Stimulated activated CD8-positive, alpha-beta memory T cell treated with anti-CD3 and anti-CD28 coated beads, Interleukin-2, amount 100 ng/mL, for 48 hours (primary cell): ENCODE measurements at places on chromosomes 11 and 22.
A peak's percentile ranks its signal among the peaks of the same experiment; 100 is the strongest.

- no peak for DNase-seq
Observed at GRCh38 chr11:120932305-120932915, 91.5 kb upstream of the TBCEL start.

DNA sequence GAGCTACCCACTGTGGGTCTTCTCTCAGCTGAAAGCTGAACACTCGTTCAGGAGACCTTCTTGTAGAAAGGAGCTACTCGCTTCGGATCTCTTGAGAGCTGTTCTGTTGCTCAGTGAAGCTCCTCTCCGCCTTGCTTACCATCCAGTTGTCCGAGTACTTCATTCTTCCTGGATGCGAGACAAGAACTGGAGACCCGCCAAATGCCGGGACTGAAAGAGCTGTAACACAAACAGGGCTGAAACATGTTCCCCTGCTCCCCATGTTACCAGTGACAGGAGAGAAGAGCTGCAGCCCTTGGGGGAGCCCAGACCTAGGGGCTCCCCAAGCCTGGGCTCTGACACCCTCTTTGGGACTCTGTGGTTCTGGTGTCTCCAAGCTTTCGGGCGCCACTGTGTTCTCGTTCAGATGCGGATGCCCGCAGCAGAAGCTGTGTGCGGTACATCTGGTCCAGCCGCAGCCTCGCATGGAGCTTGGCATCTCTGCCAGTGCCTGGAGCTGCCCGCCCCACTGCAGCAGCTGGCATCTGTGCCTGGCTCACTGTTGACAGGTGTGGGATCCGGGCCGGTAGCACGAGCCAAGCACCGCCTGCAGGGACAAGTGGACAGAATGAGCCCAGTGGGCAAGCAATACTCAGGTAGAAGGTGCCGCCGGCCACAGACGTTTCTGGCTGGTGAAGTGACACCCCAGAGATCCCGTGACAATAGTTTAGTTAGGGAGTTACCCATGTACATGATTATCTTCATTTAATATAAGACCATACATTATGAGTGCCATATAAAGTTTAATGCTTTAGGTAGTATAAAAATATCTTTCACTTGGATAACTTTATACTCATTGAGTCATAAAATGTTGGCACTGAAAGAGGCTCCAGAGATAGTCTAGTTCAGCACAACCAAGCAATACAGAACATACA, 49.1 kb downstream of the EMSY start:
- DNase-seq: no peak

GRCh38 chr11:67060111-67060522, 3.5 kb downstream of the RHOD start:
- no peak for DNase-seq

DNA sequence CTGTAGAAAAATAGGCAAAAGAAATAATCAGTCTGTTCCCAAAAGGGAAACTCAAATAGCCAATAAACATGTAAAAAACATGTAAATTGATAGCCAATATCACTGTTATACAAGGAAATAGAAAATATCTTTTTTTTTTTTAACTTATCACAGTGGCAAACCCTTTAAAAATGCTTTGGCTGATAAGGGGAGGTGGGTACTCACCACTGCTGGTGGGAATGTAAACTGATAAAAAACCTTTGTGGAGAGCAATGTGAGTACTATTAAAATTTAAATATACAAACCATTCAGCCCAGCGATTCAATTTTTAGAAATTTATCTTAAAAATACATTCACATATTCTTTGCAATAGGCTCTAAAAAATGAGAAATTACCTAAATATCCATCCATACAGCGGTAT, 3.6 kb downstream of the RPUSD4 start:
- no peak for DNase-seq

GRCh38 chr11:46845740-46846509, at the start of gene CKAP5:
Gene CKAP5, minus strand, starts transcription at chr11:46846280. Its CDS starts 25,049 bp downstream, at chr11:46821231.
- DNase-seq: peak; percentile 84

DNA sequence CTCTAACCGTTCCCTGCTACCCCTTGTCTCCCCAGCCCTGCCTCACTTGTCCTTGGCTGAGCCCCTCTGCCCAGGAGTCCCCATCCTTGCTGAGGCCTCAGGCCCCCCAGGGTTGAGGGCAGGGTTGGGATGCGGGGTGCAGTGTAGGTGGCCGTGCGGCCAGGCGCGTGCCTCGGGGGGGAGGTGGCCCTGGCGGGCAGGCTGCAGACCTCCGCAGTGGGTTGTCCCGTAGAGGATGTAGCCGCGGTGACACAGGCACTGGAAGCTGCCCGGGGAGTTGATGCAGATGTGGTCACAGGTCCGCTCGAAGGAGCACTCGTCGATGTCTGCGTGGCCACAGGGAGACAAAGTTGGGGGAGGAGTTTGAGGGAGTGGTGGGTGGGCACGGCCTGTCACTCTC, 41.9 kb upstream of the TTLL12 start:
- no peak for DNase-seq

DNA sequence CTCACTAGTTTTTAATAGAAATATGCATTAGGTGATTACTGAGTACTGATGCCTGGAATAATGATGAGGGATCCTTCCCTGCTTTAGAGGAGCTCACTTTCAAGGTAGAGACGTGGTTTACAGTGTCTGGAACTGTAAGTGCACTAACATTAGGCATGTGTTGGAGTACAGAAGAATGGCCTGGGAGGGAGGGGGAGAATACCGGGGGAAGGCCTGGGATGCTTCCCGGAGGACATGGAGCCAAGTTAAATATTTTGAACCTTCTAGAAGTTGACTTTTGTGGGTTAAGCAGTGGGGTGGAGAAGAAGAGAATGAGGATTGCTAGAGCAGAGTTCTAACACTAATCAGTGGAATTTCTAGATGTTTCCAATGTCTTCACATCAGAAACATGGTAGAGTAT, 261.6 kb downstream of the NELL1 start:
- DNase-seq: no peak

GRCh38 chr11:34030382-34030781, 21.1 kb upstream of the CAPRIN1 start:
- no peak for DNase-seq

DNA sequence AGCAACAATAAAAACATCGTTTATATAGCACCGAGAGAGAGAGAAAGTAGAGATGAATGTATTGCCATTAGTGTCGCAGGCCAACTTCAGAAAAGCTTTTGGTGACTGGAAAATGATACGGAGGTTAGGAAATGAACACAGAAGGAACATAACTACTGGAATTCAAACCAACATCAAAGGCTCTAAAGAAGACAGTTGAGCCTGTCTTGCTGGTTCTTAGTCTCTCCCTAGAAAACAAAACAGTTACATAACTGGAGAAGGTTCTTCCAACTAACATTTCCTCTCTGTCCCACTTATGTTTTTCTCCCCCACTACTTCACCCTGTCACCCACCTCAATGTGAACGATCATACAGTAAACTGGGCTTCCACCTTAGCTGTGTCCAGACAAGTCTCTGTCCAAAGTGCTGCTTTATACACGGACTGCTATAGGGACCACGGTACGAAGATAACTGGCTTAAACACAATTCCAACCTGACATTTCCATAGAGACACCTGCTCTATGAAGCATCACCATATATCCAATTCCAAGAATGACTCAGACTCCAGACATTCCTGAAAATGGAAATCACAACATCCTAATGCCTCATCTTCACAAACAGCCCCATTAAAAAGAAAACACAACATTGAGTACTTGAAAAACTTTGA, 85.2 kb upstream of the ARHGAP32 start:
- no peak for DNase-seq

GRCh38 chr11:1845561-1846452, 7.0 kb downstream of the TNNI2 start:
- DNase-seq: no peak

- no peak for DNase-seq
Observed at GRCh38 chr22:37741312-37741795, 44.5 kb downstream of the TRIOBP start.

GRCh38 chr11:118691926-118692830, 12.7 kb upstream of the TREH start:
- peak; percentile 46 for DNase-seq

GRCh38 chr11:61486779-61487178, 21.8 kb upstream of the LRRC10B start:
- DNase-seq: no peak

GRCh38 chr11:43573233-43573632, 107.3 kb upstream of the HSD17B12 start:
- no peak for DNase-seq

- DNase-seq: no peak
Observed at GRCh38 chr11:10551290-10551592, 10.3 kb upstream of the RNF141 start.

DNA sequence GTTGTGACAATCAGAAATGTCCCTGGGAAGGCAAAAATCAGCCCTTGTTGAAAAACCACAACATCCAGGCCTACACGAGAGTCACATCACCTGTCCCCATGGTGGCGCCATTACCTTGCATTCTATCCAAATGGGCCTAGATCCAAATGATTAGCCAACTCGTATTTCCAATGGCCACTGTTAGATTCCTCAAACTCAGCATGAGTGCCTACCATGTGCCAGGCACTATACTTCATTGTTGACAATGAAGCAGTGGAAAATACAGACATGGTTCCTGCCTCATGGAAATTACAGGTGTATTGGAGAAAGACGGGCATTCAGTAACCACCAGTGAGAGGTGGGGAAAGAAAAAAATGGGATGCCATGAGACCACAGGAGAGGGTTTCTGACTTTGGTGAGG, 29.8 kb upstream of the CREB3L1 start:
- DNase-seq: no peak

DNA sequence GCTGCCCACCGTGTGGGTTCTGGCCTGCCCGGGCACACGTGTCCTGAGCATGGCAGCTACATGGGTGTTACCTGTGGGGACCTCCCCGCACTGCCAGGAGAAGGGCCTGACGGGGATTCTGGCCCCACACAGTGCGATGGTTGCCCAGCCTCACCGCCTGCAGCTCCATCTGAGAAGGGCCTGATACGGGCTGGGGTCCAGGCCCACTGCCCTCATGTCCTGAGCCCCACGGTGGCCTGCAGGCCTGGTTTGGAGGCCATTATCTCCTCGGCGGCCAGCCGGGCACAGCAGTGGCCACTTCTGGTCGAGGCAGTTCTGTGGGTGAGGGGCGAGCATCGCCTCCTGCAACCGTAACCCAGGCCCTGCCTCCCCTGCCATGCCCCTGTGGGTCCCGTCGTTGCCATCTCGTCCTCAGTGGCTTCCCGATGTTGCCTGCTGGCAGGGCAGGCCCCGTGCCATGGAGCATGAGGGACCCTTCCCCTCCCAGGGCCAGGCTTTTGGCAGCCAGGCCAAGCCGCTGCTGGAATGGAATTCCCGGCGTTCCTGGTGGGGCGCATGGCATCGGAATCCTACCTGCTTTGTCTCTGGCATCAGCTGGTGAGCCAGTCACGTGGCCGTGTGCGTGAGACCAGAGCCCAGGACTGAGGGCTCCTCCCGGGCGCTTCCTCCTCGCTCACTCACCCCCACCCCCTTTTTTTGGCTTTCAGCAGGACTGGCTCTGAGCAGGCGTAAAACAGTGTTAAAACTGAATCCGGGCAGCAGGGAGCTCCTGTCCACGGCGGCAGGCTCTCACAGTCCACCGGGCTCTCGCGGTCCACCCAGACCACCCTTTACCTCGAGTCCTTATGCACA, 71.9 kb upstream of the PPARA start:
- DNase-seq: no peak

- DNase-seq: peak; percentile 29
Observed at GRCh38 chr22:24803064-24803542, 2.9 kb upstream of the SGSM1 start.

- no peak for DNase-seq
Observed at GRCh38 chr11:95680169-95680929, 109.2 kb downstream of the FAM76B start.

DNA sequence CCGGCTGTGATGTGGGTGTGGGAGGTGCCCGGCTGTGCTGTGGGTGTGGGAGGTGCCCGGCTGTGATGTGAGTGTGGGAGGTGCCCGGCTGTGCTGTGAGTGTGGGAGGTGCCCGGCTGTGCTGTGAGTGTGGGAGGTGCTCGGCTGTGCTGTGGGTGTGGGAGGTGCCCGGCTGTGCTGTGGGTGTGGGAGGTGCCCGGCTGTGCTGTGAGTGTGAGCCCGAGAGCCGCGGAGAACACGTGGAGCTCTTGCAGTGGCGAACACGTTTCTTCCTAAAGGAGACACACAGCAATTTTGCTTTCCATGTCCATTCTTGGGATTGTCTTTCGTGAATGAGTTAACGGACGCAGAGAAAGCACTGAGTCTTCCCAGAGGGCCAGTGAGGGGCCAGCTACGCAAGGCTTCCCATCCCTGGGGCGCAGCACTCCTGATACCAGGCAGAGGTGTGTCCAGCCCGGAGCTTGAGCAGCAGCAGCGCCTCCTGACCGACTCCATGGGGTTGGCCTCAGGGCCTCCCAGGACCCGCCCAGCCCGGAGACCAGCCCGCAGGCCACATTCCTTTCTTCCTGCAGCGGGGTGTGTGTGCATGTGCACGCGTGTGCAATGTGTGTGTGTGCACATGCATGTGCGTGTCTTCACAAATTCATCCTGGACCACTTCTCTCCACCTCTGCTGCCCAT, 245.0 kb upstream of the B3GAT1 start:
- DNase-seq: no peak

DNA sequence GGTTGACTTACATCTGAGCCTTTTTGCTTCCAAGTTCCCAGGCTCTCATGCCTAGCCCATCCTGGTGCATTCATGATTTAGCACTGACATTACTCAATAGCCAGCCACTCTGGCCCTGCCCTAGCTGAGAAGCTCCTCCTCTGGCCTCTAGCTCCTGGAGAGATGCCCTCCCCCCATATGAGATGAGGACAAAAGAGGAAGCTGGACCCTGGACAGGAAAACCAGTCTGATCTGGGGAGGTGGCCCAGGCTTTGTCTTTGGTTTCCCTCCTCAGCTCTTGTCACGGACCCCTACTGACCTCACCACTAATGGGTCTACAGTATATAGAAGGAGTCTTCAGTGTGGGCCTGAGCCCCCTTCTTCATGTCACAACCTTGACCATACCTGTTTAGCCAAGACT, 3.0 kb downstream of the RHOG start:
- no peak for DNase-seq

DNA sequence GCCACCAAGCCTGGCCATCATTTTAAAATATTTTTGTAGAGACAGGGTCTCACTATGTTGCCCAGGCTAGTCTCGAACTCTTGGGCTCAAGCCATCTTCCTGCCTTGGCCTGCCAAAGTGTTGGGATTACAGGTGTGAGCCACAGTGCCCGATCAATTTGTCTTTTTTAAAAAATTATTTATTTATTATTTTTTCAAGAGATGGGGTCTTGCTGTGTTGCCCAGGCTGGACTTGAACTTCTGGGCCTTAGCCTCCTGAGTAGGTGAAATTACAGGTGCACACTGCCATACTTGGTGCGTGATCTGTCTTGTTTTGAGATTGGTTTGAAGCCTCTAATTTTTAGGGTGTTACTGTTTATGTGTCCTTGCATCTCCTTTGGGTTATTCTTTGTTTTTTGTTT, 10.2 kb downstream of the CABIN1 start:
- DNase-seq: no peak

DNA sequence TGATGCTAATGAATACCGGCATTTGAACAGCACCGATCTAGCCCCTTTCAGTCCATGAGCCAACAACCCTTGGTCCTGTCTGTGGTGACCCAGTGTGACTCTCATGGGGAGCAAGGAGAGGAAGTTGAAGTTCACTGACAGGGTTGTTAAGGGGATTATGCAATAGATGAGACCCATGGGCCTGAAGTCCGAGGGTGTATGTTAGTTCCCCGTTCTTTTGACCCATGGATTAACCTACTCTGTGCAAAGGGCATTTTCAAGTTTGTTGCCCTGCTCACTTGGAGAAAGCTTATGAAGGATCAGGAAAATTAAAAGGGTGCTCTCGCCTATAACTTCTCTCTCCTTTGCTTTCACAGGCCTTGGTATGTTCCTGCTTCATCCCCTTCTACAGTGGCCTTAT, 4.9 kb downstream of the PNPLA3 start:
- no peak for DNase-seq

GRCh38 chr11:63599211-63600122, 14.8 kb downstream of the PLAAT3 start:
- DNase-seq: no peak

- no peak for DNase-seq
Observed at GRCh38 chr11:20369826-20370225, 6.3 kb downstream of the HTATIP2 start.
